GM12892 (cell line): ENCODE measurements at places on chromosomes 6 and 20.

DNA sequence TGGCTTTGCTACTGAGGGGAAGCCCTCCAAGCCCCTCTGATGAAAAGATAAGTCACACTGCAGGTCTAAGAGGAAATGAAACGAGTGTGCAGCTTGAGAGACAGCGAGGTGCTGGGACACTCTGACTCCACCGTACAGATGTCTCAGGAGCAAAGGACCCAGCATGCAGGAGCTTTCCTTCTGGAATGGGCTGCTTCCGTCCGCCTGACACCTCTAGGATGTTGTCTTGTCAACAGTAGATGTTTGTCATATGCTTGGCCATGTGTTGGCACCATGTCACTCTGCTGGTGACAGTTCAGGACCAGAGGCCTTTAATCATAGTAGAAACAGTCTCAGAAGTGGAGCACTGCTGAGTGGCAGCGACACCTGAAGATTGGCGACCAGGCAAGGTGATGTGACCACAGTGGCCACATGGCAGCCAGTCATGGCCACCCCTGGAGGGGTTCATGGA is 46.7 kb downstream of the SLC24A3 start:
- DNase-seq, result no peak

GRCh38 chr20:58579819-58580473 is 64.7 kb upstream of the APCDD1L start:
- no peak for DNase-seq

GRCh38 chr6:5536644-5537043 is 275.3 kb downstream of the FARS2 start:
- no peak for DNase-seq

- DNase-seq, result no peak
Observed at GRCh38 chr6:108200631-108201030, 34.8 kb downstream of the NR2E1 start.

- DNase-seq, result no peak
Observed at GRCh38 chr6:6074190-6074589, 67.5 kb upstream of the NRN1 start.

DNA sequence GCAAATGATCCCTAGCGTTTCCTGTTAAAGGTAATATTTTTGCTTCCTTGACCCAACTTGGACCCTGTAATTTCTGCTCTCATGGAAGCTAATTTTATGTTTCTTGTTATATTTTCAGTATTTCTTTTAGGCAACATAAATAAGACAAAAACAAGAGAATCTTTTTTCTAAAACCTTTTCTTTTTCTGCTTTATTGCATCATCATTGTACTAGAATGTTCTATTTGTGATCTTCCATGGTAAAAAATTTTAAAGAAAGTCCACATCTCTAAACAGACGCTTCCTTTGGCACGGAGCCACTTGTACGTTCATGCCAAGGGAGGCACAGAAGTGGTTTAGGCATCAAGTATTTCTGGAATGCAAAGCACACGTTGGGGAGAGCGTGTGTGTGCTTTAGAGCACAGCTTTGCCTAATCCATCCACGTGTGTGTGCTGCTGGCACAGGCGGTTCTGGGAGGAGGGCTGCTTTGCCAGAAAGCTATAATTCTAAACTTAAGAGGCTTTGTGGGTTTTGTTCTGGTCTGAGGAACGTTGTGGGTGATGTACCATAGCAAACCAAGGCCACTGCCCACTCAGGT is 98.3 kb downstream of the SASH1 start:
- DNase-seq, result no peak

GRCh38 chr6:128098000-128098581 is 197.2 kb upstream of the THEMIS start:
- no peak for DNase-seq

GRCh38 chr6:5782783-5783547 is 223.8 kb downstream of the NRN1 start:
- DNase-seq, result no peak

GRCh38 chr6:135675862-135676261 is 175.6 kb upstream of the PDE7B start:
- no peak for DNase-seq

GRCh38 chr6:54856129-54856528 is 9.6 kb downstream of the FAM83B start:
- no peak for DNase-seq

DNA sequence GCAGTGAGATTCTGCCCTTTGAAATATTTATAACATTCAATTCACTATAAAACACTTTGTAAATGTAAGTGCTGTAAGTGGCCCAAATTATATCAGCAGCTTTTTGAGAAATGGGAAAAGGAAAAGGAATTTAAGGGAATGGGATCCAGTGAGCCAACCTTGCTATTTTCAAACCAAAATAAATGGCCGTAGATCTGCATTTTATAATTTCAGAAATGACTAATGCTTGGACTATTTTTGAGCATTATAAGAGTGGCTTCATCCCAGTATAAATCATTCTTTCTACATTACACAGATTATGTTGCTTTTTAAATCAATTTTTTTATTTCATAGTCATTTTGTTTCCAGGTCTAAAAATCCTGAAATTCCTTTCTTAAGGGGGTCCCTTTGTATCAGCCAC is 49.2 kb downstream of the ANKRD6 start:
- no peak for DNase-seq

DNA sequence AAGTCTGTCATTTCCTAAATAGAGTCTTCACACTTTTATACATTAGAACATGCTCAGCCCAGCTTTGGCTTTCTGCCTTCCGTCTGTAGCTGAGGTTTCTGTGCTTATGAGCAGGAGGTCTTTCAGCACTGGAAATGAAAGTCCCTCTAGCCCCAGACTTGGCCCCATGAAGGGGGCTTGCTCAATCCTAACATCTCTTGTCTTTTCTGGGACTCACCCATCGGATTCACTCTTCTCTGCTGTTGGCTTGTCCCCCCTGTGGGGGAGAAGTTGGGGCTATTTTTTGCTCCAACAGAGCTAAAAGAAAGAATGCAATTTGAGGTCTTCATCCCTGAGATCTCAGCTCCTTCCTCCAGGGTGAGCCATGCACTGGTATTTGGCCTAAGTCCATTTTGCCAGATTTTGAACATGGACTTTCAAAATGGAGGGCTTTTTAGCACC is 177.7 kb downstream of the MRPL14 start:
- DNase-seq, result no peak

GRCh38 chr6:84466511-84466910 is 239.1 kb upstream of the CEP162 start:
- DNase-seq, result no peak

GRCh38 chr6:3869284-3869631 is 20.1 kb downstream of the FAM50B start:
- DNase-seq, result no peak

DNA sequence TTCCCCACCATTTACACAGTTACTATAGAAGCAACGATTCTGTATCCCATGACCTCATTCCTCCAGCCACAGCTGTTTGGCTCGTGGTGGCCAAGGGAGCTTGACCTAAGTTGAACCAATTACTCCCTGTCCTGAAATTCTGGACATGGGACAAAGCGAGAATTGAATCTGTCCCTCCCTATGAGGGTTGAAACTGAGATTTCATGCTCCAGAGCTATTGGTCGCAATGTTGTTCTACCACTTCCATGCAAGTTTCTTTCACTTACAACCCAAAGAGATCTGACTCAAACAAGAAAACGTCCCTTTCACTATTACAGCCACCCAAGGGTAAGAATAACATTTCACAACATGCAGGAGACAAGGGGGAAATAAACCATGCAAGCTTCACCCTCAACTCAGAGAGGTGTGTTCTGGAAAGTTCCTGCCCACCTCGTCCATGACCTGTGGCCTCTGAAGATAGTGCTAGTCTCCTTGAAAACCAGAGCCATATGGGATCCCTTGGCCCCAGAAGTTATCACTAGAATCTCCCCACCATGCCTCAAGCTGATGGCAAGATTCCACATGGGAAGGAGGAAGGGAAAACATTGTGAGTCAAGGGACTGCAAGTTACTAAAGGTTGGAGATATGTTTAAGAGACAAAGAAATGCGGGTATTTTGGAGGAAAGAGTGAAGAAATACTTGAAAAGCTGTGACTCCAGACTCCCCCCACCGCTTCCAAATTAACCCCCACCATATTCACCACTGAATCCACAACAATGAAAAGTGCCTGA is 74.5 kb upstream of the SRSF6 start:
- DNase-seq, result no peak

- DNase-seq, result no peak
Observed at GRCh38 chr6:29845405-29846006, 17.9 kb downstream of the HLA-G start.

DNA sequence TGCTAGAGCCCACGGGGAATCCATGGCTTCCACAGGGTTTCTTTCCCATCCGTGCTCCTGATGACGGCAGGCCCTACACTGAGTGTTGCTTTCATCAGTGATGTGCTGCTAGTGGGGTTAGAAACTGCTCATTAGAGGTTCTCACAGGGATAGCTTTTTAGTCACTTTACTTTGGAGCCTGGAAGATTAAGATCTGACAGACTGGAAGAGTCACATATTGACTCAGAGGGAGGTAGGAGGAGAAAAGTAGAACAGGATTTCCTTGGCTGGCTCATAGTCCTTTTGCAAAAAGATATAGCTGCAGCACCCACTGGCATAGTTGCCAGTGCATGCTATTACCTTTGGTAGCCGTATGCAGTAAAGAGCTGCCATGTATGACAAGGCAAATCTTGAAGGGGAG is 890.3 kb downstream of the C6orf118 start:
- no peak for DNase-seq

DNA sequence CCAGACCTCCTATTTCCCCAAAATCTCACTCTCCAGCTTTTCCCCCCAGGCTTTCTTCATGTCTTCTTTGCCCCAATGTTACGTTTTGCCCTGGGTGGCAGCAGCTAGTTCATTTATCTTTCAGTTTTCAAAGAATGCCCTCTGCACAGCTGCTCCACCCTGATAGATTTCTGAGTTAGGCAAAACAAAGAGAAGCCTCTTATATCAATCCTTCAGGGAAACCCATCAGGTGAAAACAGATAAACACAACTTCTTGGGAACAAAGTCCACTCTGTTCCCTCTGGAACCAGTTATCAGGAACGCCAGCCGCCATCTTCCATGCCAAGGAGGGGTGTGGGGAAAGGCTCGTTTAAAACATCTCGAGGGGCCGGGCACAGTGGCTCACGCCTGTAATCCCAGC is 34.0 kb downstream of the ZBTB9 start:
- DNase-seq, result no peak

- DNase-seq, result no peak
Observed at GRCh38 chr6:44201200-44201599, 15.5 kb upstream of the MYMX start.

DNA sequence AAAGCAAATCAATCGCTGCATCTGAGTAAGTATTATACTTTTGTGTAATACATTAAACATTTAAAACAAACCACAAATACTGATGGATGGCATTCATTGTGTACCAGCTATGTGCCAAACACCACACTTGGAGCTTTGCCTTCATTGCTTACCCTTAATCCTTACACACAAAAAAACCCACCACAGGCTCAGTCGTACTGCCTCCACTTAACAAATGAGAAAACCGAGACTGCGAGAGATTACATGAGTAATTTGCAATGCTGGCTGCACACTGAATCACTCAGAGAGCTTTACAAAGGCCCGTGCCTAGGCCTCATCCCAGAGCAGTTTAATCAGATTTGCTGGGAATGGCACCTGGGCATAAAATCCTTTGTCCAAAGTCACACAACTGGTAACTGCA is 130.5 kb downstream of the EDN1 start:
- no peak for DNase-seq

GRCh38 chr6:94376876-94377275 is 957.5 kb upstream of the EPHA7 start:
- no peak for DNase-seq

- DNase-seq, result no peak
Observed at GRCh38 chr6:114096561-114097172, 125.7 kb upstream of the HDAC2 start.

- DNase-seq, result no peak
Observed at GRCh38 chr6:148693882-148694484, 52.8 kb upstream of the UST start.

DNA sequence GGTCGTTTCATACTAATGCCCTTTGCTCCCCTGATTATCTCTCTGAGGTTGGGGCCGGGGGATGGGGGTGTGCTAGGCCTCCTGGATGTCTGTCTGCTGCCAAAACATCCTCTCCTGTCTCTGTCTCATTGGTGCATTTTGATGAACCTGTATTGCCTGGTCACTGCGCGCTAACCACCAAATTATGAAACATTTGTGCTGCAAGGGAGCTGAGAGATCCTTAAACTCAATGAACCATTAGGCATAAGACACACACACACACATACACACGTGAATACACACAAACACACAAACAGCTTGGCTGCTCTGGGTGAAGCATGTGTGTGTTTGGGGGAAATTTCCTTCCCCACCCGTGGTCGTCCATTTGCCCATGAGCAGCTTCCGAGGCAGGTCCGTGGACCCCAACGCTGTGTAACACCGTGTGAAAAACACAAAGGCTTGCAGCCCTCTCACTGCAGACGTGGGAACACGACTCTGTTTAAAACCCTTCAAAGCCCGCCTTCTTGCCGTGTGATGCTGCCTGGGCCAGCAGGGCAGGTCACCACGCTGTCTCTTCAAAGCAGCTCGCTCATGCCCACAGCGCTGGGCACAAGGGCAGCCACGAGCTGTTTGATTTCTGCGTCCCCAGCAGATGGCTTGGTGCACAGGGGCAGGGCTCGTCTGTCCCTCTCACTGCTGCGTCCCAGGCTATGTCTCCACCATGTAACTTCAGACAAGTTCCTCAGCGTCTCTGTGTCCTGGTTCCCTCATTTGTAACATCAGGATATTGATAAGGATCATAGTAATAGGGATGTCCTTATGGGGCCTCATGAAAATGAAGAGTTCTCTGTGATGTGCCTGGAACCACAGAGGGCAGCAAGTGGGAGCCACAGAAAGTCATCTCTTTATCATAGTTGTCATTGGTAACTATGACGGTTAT is 96.8 kb downstream of the CDH26 start:
- no peak for DNase-seq

DNA sequence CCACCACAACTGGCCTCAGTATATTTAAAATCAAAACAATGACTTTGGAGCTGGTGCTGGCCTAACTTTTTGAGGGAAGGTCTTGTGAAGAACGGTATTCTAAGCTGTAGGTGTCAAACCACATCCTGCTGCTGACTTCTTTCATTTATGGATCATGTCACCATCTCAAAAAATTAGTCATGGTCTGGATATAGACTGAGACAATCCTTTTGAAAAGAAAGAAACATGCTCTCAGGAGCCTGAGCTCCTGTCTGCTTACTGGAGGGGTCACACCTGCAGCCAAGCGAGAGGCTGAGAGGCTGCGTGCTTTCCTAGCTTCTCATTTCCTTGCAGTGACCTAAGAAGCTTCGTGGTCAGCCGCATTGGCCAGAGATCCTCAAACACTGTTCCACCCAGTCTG is 55.2 kb downstream of the TIAM2 start:
- no peak for DNase-seq

DNA sequence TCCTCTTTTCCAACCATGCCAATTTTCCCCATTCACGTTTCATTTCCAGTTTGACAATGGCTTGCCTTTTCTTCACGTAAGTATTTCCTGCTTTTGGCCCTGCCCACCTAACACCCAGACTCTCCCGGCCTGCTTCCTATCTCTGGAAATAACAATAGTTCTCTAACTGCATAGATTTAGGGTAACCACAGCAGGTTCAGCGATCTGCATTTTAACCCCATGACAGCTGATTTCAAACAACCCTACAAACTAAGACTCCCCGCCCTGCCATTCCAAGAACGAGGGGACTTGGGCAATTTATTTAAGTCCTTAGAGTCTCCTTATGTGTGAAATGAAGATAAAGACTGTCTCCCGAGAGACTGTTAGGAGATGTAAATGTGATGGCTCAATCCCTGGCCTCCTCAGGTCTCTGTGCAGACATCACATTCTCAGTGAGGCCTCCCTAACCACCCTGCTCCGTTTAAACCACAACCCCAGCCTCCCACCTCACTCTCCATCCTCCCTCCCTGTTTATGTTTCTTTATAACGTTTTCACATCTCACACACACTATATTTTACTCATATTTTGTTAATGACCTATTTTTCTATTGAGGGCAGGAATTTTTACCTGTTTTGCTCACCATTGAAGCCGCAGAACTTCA is 134.8 kb downstream of the GJA10 start:
- DNase-seq, result no peak
